ENCODE measurements at places on chromosomes 5 and 9. TPM values are rescaled to one million over a fixed set of nuclear protein-coding genes. Genes with fewer than 3 reads are reported as not detected.

Gene FOXD4L5
- total RNA-seq = 0.22 TPM

Gene RNF208
- total RNA-seq = 2.7 TPM

Gene PCDH12
- total RNA-seq = 8.6 TPM

Gene SPINK14
- total RNA-seq = not detected

Gene TGFBR1
- 75.1 TPM for total RNA-seq

Gene UNC13B
- 56.1 TPM for total RNA-seq

Gene ADAMTS12
- 28.0 TPM for total RNA-seq

Gene PCDHGC5
- 6.6 TPM for total RNA-seq

Gene TRAF1
- 6.2 TPM for total RNA-seq

Gene PCDHGA10
- 15.6 TPM for total RNA-seq

Gene FGF18
- 5.3 TPM for total RNA-seq

Gene FRMD3
- 32.1 TPM for total RNA-seq

Gene ECM2
- 29.1 TPM for total RNA-seq

Gene INSL6
- not detected for total RNA-seq

Gene ACOT12
- not detected for total RNA-seq

Gene ZNF462
- total RNA-seq = 85.9 TPM

Gene VCAN
- total RNA-seq = 308 TPM

Gene FABP6
- total RNA-seq = not detected

Gene RNF44
- 24.9 TPM for total RNA-seq

Gene OSTF1
- 24.8 TPM for total RNA-seq

Gene POC5
- total RNA-seq = 20.4 TPM

Gene SPOCK1
- total RNA-seq = 37.1 TPM

Gene ZCCHC10
- total RNA-seq = 21.2 TPM

Gene IFNA13
- total RNA-seq = not detected

Gene PCDHGB4
- 20.7 TPM for total RNA-seq

Gene ATP6V0E1
- total RNA-seq = 66.2 TPM

Gene NOXA1
- total RNA-seq = 4.2 TPM

Gene KCNV2
- total RNA-seq = 134 TPM

Gene ANKRD34B
- total RNA-seq = not detected

Gene SEMA5A
- 69.0 TPM for total RNA-seq

Gene TAF11L10
- not detected for total RNA-seq

Gene F2RL2
- 4.0 TPM for total RNA-seq
